ENCODE measurements at places on chromosomes 6 and 20.
A peak's percentile ranks its signal among the peaks of the same experiment; 100 is the strongest.

DNA sequence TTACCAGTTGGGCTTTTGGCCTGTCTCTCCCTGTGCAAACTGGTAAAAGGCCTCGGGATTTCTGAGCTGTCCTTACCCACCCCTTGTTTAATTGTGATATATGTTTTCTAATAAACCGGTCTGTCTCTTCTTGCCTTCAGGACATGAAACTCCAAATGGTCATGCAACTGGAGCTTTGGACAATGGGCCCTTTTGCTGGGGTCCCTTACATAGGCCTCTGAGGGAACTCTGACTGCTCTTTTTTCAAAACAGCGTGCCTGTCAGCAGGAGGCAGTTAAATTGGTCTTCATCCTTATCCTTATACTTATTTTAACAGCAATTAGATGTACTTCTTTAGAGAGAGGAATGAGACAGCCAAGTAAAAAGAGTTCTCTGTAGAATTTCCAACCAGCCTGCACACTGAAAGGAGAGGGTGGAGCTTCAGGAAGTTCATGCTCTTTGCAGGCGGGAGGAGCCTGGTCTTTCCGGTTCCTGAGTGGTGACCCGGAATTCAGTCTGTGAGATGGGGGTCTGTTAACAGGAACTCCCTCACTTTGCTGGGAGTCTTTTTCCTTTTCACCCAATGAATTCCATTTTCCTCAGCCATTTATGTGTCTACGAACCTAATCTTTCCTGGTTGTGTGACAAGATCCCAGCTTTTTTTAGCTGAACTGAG, 299.6 kb upstream of the GJE1 start:
- DNase-seq = no peak

DNA sequence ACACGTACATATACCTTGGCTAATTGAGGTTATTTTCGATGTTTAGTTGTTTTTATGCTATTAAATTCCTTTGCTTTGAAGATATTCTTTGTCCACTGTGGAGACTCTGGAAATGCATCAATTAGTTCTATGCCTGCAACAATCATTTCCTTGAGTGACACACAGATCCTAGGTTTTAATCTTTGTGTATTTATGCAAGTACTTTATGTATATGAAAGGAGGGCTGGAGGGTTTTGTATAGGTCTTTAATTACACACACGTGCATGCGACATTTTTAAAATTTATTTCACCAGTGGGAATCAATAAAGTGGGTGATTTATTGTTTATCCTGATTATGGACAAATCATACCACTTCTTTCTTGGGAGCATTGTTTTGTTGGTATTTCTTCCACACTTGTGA, 57.3 kb downstream of the ZFAND3 start:
- DNase-seq = no peak

DNA sequence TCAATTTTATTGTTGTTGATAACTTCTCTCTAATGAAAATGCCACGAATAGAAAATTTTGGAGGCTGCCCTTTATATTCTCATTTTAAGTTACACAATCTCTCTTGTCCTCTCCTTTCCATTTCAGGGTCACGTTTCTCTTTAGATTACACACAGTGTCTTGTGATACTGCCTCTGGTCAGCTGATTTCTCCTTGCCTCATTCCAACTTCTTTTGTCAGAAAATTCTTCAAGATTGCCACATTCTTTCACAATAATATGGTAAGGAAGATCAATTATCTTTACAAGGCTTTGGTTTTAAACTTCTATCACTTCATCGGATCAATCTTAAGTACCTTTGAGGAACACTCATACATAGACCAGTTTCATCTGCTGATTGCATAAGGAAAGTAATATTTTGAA, 370.3 kb downstream of the RFPL4B start:
- DNase-seq = no peak

DNA sequence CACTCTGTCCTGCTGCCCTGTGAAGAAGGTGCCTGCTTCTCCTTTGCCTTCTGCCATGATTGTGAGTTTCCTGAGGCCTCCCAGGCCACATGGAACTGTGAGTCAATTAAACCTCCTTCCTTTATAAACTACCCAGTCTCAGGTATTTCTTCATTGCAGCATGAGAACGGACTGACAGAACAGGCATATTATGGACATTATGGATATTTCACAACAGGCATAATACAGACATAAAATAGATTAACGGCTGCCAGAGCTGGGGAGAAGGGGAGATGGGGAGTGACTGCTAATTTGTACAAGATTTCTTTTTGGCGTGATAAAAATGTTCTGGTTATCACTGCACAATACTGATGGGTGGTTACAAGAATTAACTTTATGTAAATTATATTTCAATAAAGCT, 29.4 kb downstream of the TRPC4AP start:
- no peak for DNase-seq

GRCh38 chr6:107604549-107604948, 114.6 kb downstream of the SOBP start:
- DNase-seq = no peak

DNA sequence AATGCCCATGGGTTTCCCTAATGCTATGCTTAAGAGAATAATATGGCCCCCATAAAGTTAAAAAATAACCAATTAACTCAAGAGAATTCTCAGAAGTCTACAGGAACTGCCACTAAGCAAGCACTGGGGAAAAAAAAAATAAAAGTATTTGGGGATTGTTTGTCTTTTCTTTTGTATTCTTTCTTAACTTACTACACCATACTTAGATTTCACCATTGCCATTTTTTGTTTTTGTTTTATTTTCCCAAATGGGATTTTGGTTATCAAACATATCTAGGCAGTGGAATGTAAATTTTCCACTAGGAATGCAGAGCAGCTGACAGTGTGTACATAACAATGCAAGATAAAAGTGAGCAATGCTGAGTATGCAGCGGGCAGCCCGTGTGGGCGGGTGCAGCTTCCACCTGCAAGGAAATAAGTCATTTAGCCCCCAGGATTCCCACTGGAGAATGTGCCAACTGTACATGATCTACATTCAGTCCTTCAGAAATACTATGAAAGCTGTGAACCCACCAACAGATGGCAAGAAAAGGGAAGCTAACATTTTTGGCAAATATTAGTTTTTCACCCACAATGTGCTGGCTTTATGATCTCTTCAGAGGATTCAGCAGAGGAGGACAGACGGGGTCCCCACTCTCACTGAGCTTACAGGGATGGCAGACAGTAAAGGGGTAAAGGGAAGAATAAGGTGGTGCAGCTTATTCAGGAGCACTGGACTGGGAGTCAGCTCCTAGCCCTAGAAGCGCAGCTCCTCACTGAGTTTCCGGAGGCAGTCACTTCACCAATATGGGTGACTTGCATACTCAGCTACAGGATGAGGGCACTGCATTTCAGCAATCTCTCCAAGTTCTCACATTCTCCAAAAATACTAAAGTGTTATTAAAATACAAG, 44.4 kb downstream of the DCDC2 start:
- DNase-seq = peak; percentile 39

GRCh38 chr6:123668063-123668462, 31.3 kb upstream of the TRDN start:
- DNase-seq = no peak

DNA sequence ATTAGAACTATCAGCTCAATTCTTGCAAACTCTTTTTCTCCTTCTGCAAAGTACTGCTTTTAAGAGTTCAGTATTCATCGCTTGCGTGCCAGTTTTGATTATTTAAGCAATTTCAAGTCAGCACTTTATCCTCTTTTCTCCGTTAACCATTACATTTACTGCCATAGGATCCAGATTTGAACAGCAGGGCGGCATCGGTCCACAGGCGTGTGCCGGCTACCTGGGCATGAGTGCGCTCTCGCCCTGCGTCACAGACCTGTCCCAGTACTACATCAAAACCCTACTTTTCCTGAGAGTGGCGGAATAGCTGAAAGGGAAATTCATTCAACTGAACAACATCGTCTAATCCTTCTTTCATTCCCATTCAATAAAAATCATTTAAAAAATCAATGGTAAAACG, 53.4 kb downstream of the MYLK4 start:
- no peak for DNase-seq

DNA sequence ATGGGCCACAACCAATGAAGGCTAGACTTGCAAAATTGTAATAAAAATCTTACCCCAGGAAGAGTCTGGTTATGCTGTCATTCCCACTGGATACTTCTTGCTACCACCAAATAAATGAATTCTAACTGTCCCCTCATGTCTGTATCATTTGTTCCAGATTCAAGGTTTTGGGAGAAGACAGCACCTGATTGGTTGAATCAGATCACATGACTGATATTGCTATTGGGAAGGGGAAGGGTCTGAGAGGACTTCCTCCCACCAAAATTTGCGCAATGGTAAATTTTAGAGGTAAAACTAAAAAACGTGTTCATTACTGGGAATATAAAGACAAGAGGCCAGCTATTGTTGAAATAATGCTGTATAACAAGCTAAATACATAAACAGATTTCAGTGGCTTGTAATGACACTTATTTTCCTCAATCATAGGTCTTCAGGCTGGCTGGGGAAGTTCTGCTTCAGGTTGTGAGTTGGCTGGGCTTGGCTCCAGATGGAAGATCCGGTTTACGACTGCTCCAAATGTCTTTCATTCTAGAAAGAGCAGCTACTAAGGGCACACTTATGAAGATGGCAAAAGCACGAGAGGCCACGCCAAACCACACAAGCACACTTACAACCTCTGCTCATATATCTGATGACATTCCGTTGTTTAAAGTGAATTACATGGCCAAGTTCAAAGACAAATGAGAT, 27.1 kb upstream of the TASP1 start:
- DNase-seq = no peak

DNA sequence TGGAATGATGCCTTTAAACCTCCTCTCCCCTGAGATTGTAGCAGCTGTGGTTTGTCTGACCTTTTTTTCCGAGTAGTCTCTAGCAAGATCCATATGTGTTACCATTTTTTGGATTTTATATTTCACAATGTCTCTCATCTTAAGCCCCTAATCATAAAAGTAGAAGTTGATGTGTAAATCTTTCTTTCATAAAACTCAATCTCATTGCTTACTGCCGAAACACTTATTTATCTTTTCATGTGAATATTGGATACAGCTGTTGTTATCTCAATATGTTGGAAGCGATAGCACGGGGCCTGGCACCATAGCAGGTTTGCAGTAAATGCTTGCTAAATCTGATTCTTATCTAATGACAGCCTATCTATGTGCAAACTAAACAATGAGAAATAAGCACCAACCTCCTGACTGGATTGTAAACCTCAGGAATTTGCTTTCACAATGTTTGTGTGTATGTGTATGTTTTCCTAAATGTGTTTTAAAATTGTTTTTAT, 14.2 kb downstream of the SMPDL3A start:
- DNase-seq = peak; percentile 88

- DNase-seq = no peak
Observed at GRCh38 chr6:122817766-122818165, 28.7 kb downstream of the SMPDL3A start.

DNA sequence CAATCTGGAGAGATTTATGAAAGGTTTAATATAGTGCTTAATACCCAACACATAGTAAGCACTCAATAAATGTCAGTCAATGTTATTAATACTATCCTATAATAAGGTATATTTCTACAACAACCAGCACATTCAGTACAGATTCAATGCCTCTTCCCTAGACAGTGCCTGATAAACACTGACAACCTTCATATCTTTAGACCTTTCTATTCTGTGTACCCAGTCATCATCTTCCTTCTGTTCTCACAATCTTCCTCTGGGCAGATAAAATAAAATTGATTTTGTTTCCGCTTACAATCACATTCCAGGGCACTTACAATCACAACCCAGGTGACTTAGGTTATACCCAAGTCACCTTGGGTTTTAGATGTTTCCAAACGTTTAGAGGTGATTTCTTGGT, 11.0 kb upstream of the LOC128125822 start:
- DNase-seq = no peak

GRCh38 chr20:20929341-20929740, 176.8 kb downstream of the LINC00237 start:
- no peak for DNase-seq

DNA sequence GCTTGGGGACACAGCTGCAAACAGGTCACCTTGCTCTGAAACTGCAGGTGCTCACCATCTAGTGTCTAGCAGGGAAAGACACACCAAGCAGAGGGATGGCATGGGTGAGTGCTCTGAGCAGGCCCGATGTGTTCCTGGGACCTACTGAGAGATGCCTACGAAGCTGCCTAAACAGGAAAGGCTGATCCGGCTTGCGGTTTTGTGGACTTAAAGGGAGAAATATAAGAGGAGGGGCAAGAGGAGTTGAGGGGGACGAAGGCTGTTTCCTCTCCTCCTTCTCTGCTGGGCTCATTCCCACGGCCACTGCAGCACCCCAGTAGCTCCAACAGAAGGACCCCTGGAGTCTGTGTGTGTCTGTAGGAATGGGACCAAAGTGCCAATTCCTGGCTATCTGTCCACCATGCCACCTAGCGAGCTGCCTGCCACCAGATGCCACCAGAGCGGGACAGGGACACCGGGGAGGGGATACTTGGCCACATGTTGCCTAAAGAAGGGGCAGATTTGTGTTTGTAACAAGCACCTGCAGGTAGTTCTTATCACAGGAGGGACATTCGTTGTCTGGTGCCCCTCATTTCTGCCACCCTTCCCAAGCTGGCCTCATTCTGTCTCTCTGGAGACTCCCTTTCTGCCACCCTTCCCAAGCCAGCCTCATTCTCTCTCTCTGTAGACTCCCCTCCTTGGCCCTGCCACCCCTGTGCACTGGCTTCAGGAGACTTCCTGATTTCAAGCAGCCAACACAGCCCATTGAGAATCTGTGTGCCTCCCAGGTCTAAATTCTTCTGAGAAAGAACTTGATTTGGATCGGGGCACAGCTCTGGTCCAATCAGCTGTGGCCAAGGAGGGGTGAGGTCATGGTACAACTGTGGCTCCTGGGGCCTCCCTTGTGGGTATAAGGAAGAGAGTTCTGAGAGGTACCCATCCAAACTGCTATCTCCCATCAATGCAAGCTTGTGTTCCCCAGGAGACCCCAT, 221.8 kb downstream of the ANKRD60 start:
- no peak for DNase-seq

DNA sequence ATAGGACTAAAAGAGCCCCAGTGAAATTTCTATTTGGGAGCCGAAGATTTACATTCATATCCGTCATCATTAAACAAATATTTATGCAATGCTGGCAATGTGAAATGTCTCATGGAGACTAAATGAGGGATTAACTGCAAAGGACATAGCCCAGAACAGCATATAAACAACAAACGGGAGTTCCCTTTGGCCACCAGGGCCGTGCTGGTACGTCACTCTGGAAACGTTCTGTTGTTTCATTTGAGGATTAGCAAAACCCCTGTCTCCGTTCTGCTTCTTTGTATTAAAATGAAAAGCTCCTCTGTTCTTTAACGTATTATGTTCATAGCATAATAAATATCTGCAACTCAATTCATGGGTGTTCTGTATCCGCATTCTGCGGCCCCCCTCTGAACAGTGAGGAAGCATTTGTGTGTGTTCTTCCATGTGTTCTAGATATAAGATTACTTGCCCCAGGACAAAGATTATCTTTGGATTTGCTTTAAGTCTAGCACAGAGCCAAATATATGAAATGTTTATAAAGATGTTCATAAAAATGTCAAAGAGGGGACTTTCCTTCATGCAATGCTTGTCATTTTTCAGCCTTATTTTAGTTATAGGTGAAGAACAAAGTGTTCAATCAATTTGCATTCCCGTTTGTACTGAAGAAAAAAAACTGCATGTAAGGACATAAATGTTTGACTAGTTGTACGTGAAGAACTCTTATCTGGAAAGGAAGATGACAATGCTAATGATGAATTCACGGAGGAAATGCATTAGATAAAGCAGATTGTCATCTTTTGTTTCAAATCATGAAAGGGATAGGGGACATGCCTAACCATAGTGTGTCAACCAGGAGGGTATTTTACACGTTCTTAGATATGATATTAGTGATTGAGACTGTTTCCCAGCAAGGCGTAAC, 90.0 kb upstream of the TNFAIP3 start:
- no peak for DNase-seq
